ENCODE measurements at places on chromosomes 4 and X. TPM values are rescaled to one million over a fixed set of nuclear protein-coding genes. Genes with fewer than 3 reads are reported as not detected.
A peak's percentile ranks its signal among the peaks of the same experiment; 100 is the strongest.

CT45A5 gene
- total RNA-seq, result not detected

RHOXF2 gene
- total RNA-seq, result not detected

PRR32 gene
- total RNA-seq, result not detected

LGI2 gene
- not detected for total RNA-seq

ARAP2 gene
- 2.4 TPM for total RNA-seq

EPGN gene
- total RNA-seq, result not detected

APEX2 gene
- 13.6 TPM for total RNA-seq

TEX13C gene
- not detected for total RNA-seq

HTN3 gene
- not detected for total RNA-seq

SLC49A3 gene
- 0.31 TPM for total RNA-seq

TMEM31 gene
- total RNA-seq, result not detected

FRG2 gene
- total RNA-seq, result not detected

MMGT1 gene
- total RNA-seq, result 30.9 TPM

XPNPEP2 gene
- 0.39 TPM for total RNA-seq

DNA sequence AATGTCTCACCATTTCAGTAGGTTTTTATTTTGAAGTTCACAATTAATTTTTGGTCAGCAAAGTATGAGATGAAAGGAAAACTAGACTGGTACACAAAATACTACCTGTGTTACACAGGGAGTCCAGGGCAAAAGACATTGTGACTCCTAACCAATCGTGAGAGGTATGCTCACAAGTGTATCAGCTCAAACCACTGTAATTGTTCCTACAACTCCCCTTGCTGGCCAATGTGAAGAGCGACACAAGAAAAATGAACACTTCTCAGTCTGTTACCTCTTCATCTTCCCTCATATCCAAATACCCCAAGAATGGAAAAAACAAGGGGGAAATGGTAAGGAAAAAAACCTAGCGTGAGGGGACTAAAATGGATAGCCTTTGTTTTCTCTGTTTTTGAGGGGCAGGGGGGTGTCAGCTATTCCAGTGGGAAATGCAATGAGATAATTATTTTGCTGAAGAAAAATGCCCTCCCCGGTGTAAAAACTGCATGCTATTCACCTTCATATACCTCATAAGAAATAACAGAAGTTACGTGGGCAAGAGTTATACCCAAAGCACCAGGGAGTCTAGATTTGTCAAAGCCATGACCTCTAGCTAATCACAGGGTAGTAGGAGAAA is 30.6 kb upstream of the NSUN7 start:
- DNase-seq, result no peak
- no peak overlapping the region for H3K4me3 ChIP-seq
- H3K36me3 ChIP-seq, result no peaks in the 10 kb centered on the region
- peaks cover 41% of the 10 kb centered on the region for H3K27me3 ChIP-seq
- no peak overlapping the region for H3K27ac ChIP-seq

- H3K27me3 ChIP-seq, result no peaks in the 10 kb centered on the region
- no peak overlapping the region for H3K27ac ChIP-seq
- DNase-seq, result no peak
- no peaks in the 10 kb centered on the region for H3K4me1 ChIP-seq
- no peaks in the 10 kb centered on the region for H3K36me3 ChIP-seq
Measured at GRCh38 chrX:140572724-140573123, 67.9 kb upstream of the SOX3 start.

- H3K4me3 ChIP-seq, result no peak overlapping the region
- H3K27ac ChIP-seq, result no peak overlapping the region
- H3K27me3 ChIP-seq, result peaks cover 41% of the 10 kb centered on the region
- no peak for DNase-seq
- H3K36me3 ChIP-seq, result no peaks in the 10 kb centered on the region
Measured at GRCh38 chr4:99859618-99860017, 34.6 kb downstream of the LAMTOR3 start.

- H3K4me1 ChIP-seq, result peaks cover 4% of the 10 kb centered on the region
- no peak for DNase-seq
- H3K27ac ChIP-seq, result no peak overlapping the region
Measured at GRCh38 chr4:140168474-140168873, 14.5 kb upstream of the MAML3 start.

DNA sequence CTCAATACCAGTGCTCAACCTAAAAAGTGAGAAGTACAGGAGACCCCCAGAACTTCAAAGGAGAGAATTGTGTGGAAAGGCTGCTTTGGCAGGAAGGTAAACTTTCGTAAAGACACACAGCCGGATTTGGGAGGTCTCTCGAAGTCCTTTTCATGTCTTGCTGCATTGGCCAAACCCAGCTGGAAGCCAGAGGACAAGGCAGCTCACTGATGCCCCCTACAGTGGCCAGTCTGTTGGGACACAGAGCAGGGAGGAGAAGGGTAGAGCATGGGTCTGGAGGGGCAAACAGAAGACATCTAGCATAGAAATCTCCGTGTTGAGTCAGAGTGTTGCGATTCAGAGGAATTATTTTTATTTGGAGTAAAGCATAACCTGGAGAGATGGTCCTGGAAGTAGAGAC is 198.9 kb downstream of the ANK2 start:
- H3K27ac ChIP-seq, result no peak overlapping the region
- H3K27me3 ChIP-seq, result no peaks in the 10 kb centered on the region
- no peak for DNase-seq
- H3K4me3 ChIP-seq, result no peak overlapping the region
- H3K36me3 ChIP-seq, result no peaks in the 10 kb centered on the region
- H3K4me1 ChIP-seq, result no peaks in the 10 kb centered on the region

GRCh38 chrX:17613979-17614588 is 123.2 kb upstream of the SCML1 start:
- no peaks in the 10 kb centered on the region for H3K36me3 ChIP-seq
- H3K4me3 ChIP-seq, result no peak overlapping the region
- H3K27ac ChIP-seq, result no peak overlapping the region
- peaks cover 8% of the 10 kb centered on the region for H3K4me1 ChIP-seq
- no peak for DNase-seq

GRCh38 chr4:55733932-55734331 is 85.7 kb upstream of the EXOC1L start:
- peaks cover 3% of the 10 kb centered on the region for H3K4me1 ChIP-seq
- H3K27me3 ChIP-seq, result peaks cover 27% of the 10 kb centered on the region
- H3K4me3 ChIP-seq, result no peak overlapping the region
- DNase-seq, result no peak
- H3K36me3 ChIP-seq, result no peaks in the 10 kb centered on the region
- H3K27ac ChIP-seq, result no peak overlapping the region

- H3K4me3 ChIP-seq, result no peak overlapping the region
- DNase-seq, result no peak
- peaks cover 2% of the 10 kb centered on the region for H3K36me3 ChIP-seq
- H3K27ac ChIP-seq, result peak overlapping the region; percentile 12
- H3K4me1 ChIP-seq, result peaks cover 5% of the 10 kb centered on the region
- no peaks in the 10 kb centered on the region for H3K27me3 ChIP-seq
Measured at GRCh38 chrX:48945517-48946348, 11.7 kb downstream of the OTUD5 start.

GRCh38 chrX:154018518-154019060 is 1.1 kb downstream of the IRAK1 start:
- peak overlapping the region; percentile 85 for H3K27ac ChIP-seq
- H3K4me1 ChIP-seq, result peaks cover 10% of the 10 kb centered on the region
- no peaks in the 10 kb centered on the region for H3K27me3 ChIP-seq
- no peak for DNase-seq

DNA sequence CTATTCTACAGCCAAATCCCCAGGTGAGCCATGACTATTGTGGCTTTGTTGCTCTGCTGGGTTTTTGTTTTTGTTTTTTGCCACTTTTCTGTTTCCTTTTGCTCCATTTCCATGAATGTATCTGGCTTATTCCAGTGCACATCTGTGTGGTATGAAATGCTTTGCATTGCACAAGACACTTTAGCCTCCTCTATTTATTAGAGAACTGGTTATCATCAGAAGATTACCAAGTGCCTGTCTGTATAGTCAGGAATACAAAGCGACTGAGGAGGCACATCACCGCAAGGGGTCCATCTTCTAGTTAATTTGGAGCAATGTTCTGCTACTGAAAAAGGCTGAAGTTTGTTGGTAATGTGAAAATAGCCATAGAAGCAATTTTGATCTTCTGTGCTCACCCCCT is 120.8 kb downstream of the DCLK2 start:
- no peak overlapping the region for H3K27ac ChIP-seq
- peaks cover 7% of the 10 kb centered on the region for H3K36me3 ChIP-seq
- no peak for DNase-seq
- H3K27me3 ChIP-seq, result no peaks in the 10 kb centered on the region
- peaks cover 4% of the 10 kb centered on the region for H3K4me1 ChIP-seq

DNA sequence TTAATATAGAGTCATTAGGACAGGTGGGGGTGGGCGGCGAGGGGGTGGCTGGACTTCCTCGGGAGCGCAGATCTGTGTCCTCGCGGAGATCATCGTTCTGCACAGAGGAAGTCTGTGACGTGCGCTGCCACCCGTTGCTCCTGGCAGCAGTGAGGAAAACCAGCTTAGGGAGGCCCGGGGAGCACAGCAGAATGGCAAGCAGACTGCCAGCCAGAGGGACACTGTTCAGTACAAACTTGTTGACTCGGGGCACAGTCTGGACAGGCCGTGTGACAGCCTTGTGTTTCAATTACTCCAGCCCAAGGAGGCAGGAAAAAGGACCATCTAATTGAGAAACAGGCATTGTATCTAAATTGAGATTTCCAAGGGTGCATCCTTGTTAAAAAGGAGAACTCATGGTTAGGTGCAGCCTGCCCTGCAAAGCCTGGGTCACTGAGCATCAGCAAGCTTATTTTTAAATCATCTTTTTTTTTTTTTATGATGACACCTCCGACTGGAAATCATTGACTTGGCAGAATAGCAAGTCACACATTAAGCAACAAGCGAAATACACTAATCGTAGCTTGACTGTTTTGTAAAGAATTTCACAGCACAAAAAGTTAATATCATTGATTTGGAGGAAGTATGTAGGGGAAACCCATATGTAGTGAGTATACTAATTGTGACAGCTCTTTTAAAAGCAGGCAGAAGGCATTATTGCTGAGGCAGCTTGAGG is 512.0 kb upstream of the FAT1 start:
- no peaks in the 10 kb centered on the region for H3K27me3 ChIP-seq
- H3K36me3 ChIP-seq, result no peaks in the 10 kb centered on the region
- peaks cover 44% of the 10 kb centered on the region for H3K4me1 ChIP-seq
- H3K4me3 ChIP-seq, result no peak overlapping the region
- DNase-seq, result no peak

GRCh38 chrX:57119416-57119815 is 1.9 kb downstream of the SPIN2B start:
- no peak overlapping the region for H3K4me3 ChIP-seq
- DNase-seq, result no peak
- no peaks in the 10 kb centered on the region for H3K27me3 ChIP-seq
- H3K27ac ChIP-seq, result no peak overlapping the region

- no peak overlapping the region for H3K27ac ChIP-seq
- no peaks in the 10 kb centered on the region for H3K4me1 ChIP-seq
Measured at GRCh38 chrX:41808047-41808446, 84.1 kb downstream of the GPR82 start.

DNA sequence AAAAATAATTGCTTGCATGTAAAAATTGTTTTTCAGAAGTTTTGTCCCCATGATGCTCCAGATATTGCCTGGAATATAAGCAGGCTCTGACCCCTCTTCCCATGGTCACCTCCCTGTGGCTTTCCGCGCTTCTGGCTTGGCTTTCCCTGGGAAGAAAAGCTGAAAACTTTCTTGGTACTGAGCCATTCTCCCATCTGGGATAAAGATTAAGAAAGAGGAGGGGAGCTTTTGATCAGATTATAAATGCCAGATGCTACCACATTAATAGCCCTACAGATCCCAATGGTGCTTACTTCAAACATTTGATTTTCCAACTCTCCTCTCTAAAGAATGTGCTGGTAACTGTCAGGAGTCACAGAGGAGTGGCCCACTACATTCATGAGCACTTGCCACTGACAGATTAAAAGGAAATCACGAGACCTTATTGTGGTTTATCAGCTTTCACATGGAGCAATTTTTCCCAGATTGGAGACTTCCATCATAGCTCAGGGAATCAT is 54.4 kb upstream of the GAB1 start:
- H3K4me3 ChIP-seq, result no peak overlapping the region
- no peaks in the 10 kb centered on the region for H3K27me3 ChIP-seq
- H3K36me3 ChIP-seq, result no peaks in the 10 kb centered on the region
- peaks cover 44% of the 10 kb centered on the region for H3K4me1 ChIP-seq
- no peak for DNase-seq
- H3K27ac ChIP-seq, result peak overlapping the region; percentile 77

DNA sequence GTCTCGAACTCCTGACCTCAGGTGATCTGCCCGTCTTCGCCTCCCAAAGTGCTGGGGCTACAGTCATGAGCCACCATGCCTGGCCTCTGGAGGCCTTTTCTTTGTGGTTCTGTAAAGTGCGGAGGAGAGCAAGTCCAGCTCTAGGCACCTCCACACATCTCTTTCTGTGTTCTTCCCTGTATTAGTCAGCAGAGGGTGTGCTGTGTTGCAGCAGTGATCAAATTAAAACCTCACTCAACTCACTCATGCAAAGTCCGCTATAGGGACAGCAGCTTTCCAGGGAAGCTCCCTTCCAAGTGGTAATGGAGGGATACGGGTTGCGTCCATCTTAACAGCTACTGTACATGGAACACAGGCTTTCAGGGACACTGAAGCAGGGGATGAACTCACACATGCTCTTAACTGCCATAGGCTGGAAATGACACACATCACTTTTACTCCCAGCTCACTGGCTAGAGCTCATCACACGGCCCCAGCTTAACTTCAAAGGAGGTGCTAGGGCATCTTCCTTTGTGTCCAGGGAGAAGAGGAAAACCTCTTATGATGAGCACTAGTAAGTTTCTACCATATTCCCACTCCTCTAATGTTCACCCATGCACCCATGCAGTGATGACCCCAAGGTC is 36.0 kb upstream of the CCNG2 start:
- H3K27me3 ChIP-seq, result peaks cover 51% of the 10 kb centered on the region
- H3K4me1 ChIP-seq, result no peaks in the 10 kb centered on the region
- H3K36me3 ChIP-seq, result no peaks in the 10 kb centered on the region
- peak; percentile 51 for DNase-seq

DNA sequence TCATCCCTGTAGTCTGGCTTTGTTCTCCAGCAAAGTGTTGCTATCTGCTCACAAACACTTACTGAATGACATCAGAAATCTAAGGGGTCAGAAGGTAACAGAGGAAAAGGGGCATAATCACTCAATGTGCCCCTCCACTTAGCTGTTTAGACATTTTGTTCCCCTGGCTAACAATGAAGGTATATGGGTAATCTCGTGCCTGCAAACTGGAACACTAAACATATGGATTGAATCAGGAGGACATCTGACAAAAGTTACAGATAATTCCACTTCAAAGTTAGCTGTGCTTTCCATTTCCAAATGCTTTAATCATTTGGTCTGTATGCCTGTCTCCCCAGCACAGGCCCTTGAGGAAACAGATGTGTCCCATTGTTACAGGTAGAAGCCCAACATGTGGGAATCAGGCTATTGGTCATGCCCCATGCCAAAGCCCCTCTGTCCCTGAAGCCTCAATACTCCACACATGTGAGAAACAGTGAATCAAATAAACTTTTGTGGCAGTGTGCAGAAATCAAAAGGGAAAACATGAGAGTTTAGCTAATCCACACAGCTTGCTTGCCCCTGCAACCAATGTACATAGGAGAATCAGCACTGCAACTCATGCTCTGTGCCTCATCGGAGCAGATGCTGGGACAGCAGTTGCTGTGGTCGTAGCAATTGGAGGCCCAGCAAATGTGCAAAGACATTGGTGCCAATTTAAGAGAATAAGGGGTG is 111.7 kb downstream of the RNF150 start:
- H3K4me3 ChIP-seq, result no peak overlapping the region
- H3K27ac ChIP-seq, result peak overlapping the region; percentile 94
- DNase-seq, result no peak
- H3K36me3 ChIP-seq, result peaks cover 5% of the 10 kb centered on the region
- H3K27me3 ChIP-seq, result no peaks in the 10 kb centered on the region
- peaks cover 44% of the 10 kb centered on the region for H3K4me1 ChIP-seq

GRCh38 chr4:73066445-73066844 is 3.1 kb downstream of the COX18 start:
- DNase-seq, result no peak
- H3K27me3 ChIP-seq, result no peaks in the 10 kb centered on the region
- peaks cover 24% of the 10 kb centered on the region for H3K4me1 ChIP-seq
- H3K27ac ChIP-seq, result peak overlapping the region; percentile 16
- no peak overlapping the region for H3K4me3 ChIP-seq

All from osteocyte (in vitro differentiated cells).